ENCODE measurements at places on chromosomes 2 and 18.

DNA sequence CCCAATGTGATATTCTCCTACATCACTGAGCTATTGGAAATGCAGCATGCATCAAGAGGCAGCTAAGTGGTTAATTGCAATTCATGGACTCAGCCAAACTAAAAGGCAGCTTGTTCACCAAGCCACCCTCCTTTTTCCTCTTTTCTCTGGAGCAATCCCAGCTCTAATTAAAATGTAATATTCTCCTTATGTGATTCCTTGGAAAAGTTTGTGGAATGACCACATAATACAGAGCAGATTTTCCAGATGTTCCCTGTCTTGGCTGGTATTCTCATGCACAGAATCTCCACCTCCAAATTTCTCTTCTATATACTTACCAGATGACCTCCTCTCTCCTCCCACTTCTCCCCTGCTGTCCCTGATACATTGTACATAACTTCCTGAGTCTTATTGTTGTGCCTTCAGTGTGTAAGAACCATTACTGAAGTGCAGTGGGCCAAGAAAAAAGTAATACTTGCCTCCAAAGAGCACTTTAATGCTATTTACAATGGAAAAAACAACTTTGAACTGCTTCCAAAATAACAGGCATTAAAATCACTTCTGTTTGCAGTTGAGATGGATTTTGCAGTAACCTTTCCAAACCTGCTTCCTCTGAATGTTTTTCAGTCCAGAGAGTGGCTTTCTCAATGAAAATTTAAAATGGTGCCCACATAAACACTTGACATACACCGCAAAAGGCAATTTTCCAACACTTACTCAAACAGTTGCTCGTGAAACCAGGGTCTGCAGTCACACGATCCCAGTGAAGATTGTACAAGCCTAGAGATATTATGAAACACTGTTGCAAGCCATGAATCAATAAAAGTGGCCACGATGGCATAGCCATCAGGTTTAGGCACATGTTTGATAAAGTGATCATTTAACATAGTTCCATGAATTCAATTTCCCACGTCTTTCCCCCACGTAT, 258.0 kb downstream of the MTX2 start:
- DNase-seq = no peak

- no peak for DNase-seq
Measured at GRCh38 chr2:72278046-72278445, 130.4 kb upstream of the CYP26B1 start.

- DNase-seq = no peak
Measured at GRCh38 chr2:187774551-187775071, 220.4 kb upstream of the TFPI start.

- no peak for DNase-seq
Measured at GRCh38 chr2:219021591-219021990, 19.7 kb downstream of the CFAP65 start.

DNA sequence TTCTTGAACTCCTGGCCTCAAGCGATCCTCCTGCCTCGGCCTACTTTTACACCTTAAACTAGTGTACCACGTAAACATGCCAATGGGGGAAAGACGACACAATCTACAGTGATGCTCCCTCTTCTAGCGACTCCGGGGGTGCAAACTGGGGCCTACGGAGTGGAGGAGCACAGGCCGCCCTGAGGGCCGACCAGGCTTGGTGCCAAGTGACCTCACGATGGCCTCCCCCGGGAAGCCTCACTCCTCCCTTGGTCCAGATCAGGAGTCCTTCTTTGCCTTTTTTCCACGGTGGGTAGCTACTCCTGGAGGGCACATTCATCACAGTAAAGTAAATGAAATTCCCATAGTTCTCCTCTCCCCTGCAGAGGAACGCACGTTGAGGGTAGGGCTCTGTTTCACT, 73.5 kb downstream of the HNRNPLL start:
- no peak for DNase-seq

GRCh38 chr2:98793897-98794830, 63.2 kb upstream of the MGAT4A start:
- no peak for DNase-seq

- DNase-seq = no peak
Measured at GRCh38 chr2:79789811-79790210, 277.0 kb downstream of the CTNNA2 start.

DNA sequence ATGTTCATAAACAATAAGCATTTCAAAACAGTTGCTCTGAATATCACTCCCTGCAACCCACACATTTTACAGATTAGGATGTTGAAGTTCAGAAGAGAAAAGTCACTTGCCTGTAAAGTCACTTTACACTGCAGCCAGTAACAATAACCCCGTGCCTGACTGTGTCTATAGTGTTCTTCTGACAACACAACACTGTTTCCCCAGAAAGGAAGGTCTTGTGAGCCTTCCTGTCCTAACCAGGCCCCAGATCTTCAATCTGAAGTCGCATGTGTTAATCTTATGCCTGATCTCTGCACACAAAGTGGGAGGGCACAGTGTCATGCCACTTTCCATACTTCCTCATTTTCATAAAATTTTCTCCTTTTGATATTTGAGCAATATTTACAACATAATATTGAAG, 120.2 kb downstream of the FEZ2 start:
- no peak for DNase-seq

- DNase-seq = no peak
Measured at GRCh38 chr18:57640236-57640635, 18.6 kb upstream of the NARS1 start.

GRCh38 chr2:182715892-182716649, at the start of gene DNAJC10:
DNAJC10 (plus strand) TSS chr2:182716257; CDS start chr2:182718087, 1,830 bp downstream.
- peak; percentile 90 for DNase-seq

- no peak for DNase-seq
Measured at GRCh38 chr2:10285191-10285555, 17.5 kb upstream of the HPCAL1 start.

- no peak for DNase-seq
Measured at GRCh38 chr2:145029081-145029480, 509.2 kb upstream of the ZEB2 start.

DNA sequence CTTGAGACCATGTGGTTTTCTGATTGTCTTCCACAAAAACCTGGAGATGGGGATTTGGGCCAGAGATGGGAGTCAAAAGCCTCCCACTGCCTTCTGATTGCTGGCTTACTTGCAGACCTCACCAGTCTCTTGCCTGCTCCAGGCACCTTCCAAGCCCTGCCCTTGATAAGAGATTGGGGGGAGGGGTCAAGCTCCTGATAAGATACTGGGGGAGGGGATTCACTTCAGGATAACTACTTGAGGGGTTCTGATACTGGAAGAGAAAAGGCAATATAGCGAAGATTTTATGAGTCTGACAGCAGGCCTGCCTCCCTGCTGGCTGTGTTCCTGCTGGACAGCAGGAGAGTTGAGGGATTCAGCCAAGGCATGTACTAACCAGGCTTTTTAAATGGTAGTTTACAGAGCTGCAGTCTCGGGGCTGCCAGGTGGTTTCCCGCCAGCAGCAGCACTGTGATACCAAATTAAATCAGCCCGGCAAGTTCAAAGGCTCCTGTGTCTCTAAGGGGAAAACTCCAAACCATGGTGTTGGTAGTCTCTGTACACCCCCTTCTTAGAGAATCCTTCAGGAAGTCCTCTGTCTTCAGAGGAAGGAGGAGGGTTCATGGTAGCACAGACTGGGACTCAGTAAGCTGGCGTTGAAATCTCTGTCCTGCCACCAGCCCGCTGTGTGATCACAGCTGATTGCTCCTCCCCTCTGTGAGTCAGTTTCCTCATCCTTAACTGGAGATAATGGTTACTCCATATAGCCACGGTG, 58.3 kb downstream of the FBXO36 start:
- DNase-seq = no peak

- peak; percentile 32 for DNase-seq
Measured at GRCh38 chr18:61892683-61893308, at the start of gene RNF152. RNF152 (minus strand) TSS chr18:61893007; CDS start chr18:61816463, 76,544 bp downstream.

- DNase-seq = no peak
Measured at GRCh38 chr2:226020956-226021355, 621.4 kb downstream of the NYAP2 start.
